Right forelimb (tissue), 1 donor: ENCODE measurements at places on chromosomes 11 and 22.
A peak's percentile ranks its signal among the peaks of the same experiment; 100 is the strongest.

DNA sequence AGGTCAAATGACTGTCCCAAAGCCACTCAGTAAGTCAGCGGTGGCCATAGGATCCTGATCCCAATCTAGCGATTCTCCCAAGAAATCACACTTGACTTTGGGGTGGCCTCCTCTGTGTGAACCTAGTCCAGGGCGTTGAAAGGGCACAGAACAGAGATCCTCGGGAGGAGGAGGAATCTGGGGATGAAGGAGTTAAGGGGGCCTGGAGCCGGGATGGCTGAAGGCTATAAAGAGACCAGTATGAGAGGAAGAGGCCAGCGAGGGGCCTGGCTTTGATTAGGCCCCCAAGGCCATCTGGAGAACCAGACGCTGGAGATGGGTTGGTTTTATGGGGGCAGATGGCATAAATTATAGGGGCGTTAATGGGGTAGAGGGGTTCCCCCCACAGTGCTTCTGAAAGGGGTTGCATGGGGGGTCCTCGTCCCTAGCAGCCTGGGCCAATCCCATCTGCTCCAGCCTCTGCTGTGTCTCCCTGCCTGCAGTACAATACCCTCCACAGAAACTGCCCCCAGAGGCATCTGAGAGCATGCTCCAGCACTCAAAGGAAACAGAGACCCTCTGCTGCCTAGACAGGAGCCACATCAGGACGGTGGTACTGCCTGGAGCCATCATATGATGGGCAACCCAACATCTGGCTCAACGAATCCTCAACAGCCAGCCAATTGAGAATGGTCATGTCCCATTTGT lies 35.2 kb upstream of the TRIM29 start:
- DNase-seq = peak; percentile 43

DNA sequence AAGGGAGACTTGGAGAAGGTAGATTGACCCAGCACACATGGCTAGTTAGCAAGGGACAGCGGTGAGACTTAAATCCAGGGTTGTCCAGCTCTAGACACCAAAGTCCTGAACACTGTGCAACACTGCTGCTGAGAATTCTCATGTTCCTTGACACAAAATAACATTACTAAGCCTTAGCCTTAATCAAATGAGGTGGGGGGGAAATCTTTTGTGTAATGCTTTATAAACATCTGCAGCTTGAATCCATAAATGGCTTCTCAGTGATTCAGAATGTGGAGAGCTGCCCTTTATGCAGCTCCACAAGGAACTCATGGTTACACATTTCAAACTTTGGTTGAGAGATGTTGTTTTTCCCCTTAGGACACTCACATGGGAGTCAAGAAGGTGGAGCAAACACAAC lies 80.0 kb downstream of the CD44 start:
- DNase-seq = no peak

- DNase-seq = no peak
These were observed 14.5 kb downstream of the EMSY start for GRCh38 chr11:76459299-76459698.

DNA sequence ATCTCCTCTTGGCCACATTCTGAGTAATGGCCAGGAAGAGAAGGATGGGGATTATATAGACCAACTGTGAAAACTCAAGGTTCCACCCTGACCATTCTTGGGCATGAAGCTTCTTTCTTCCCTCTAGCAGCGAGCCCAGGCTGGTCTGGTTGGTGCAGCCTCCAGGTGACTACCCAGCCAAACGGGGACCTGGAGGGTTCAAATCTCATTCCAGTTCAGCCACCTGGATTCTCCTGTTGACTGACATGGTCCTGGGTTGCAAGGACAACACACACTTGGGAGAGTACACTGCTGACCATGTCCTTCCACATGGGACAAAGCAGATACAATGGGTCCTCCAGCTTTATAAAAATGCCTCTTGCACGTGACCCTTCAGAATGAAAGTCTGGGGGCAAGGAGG lies 67.0 kb downstream of the SHANK2 start:
- DNase-seq = no peak

DNA sequence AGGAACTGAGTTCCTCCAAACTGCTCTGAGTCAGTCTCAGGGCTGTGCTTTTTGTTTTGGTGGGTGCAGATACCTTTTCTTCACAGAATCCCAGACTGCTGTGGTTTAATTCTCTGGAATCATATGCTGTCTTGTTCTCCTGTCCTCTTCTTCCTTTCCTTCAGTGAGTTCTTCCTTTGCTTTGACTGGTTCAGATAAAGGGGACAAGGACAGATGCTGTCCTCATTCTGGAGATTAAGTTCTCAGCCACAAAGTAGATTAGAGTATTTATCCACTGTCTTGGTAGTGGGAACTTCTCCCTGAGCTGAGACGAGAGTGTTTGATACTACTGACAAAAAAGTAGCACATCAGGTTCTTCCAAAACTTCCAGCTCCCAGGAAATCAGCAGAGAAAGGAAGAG lies 13.3 kb downstream of the ZDHHC5 start:
- DNase-seq = no peak

DNA sequence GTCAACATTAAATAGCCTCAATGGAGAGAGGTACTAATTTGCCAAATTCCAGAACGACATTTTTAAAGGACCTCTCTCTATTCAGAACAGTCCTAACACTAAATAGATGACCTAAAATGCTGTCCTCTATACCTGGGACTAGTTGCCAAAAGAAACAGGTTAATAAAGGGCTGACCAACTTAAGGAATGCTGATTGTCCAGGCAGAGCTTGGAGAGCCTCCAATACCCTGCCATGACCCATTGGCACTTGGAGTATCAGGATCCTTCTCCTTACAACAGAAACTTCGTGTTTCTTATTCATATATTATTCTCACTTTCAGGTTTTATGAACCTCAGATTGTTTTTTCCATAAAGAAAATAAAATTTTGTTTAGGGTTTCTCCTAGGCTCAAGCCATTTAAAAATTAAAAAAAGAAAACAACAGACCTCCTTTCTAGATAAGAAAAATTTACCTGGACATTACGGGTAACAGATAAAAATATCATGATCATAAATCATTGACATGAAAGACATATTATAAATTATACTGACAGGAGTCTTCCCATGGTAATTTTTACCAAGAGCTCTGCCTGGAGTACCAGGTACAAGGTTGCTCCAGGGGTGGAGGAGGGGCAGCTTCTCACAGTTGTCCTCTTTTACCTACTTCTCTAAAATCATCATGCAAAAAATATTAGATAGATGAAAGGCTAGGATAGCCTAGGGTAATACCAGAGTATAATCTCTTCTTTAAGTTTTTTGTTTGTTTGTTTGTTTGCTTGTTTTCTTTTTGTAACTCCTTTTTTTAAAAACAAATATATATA lies 2.0 kb downstream of the LRRC4C start:
- DNase-seq = no peak

DNA sequence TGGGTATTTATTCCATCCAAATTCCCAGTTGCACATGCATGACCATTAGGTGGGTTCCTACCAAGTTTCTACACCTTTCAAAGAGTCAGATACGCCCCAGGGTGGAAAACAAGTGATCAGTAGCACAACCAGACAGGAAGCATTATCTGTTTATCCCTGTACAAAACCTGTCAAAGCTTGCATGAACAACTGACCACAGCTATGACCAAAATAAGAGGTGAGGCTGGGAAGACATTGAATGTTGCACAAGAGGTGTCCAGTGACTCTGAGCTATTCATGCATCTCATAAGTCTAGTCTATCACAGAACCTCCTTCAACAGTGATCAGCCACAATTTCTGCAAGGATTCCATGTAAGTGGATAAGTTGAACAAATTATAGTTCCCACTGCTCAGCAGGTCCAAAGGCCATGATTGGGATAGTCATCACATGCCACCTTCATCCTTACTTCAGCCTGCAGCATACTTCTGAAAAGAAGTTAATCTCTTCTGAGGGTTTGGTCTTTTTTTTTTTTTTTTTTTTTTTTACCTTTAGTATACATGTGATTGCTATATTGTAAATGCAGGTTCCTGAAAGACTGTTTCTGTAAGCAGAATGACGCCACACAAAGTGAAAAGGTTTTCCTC lies 28.0 kb upstream of the TMEM45B start:
- no peak for DNase-seq

DNA sequence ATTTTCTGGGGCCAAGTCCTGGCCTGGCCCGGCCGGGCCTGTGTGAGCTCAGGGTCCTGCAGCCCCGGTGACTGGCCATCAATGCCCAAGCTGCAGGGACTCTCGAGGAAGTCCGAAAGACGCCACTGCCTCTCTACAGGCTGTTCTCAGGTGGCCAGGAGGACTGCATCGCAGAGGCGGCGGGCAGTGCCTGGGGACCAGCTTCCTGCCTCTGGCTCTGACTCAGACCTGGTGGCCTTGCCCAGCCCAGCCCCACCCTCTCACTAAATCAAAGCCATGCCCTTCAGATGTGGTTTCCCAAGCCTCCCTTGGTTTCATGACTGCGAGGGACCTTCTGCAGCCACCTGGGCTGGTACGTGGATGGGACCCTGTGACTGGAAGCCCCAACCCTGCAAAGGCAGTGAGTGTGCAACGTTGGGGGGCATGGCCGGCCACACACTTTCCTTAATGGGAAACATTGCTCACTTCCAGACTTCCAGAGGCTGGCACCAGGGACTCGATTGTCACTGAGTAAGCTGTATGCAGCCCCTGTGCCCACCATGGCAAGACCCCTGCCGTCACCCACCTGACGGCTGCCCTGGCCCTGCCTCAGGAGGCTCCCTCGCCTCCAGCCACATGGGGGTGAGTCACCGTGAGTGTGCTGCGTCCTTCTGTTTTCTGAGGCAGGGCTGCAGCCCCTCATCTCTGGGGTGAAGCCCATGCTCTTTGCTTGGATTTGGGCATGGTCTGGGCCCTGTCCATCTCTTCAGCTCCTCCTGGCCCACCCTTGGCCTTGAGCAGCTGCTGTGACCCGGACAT lies 6.0 kb upstream of the FGF3 start:
- no peak for DNase-seq

GRCh38 chr11:45043755-45044475 lies 93.2 kb upstream of the TP53I11 start:
- DNase-seq = peak; percentile 3

- DNase-seq = no peak
These were observed 100.8 kb downstream of the EHF start for GRCh38 chr11:34721646-34722045.

DNA sequence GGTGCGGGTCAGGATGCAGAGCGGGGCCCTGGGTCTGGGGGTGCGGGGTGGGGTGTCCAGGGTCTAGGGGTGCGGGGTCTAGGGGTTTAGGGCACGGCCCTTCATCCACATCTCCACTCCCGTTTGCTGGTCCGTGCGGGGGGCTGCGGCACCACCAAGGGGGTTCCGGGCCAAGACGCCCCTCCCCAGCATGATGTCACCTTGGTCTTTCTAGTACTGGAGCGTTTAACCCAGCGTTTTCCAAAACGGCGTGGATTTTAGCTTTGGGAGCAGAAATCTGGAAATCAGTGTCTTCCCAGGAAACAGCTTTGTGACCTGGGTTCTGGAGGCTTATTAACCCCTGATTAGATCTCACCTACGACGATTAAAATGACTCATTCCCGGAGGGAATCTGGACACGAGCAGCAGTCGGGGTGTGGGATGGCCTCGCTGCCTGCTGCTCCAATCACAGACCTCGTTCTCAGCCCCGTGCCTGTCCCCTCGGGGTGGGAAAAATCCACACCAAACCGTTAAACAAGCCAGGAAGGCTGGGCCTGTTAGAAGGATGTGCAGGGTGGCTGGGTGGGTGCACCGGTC lies 759 bp downstream of the AP2A2 start:
- DNase-seq = peak; percentile 63

DNA sequence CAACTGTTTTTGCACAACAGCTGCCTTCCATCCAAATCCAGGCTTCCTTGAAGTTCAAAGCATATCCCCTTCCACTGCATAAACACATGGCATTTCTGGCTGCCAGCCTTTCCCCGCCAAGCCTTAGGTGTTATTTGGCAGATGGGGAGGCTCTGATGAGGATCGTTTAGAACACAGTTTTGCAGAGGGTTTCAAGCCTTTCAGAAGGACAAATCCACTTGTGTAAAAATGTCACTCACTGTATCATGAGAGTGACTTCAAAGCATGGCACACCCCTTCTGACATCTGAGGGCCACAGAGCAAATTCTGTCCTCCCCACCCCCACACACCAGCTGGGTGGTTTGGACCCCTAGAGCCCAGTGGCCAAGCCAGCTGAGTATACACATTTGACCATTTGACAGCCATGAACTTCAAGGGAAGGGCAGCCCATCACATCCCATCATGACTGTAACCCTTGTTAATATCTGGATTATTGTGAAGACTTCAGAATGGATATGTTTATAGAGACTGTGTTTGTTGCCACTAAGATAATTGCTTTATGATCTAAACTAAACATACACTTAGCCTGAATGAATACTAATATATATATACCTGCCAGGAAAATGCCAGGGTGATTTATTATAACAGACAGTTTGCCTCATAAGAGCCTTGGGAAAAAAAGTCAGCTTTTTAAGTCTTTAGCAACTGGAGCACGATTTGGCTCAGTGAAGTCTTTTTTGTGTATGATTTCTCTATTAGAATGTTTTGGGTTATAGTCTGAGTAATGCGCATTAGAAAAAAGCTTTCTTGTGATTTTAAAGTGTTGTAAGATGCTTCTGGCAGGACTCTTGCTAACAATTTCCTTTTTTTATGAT lies 31.9 kb downstream of the FBLN1 start:
- DNase-seq = peak; percentile 70

DNA sequence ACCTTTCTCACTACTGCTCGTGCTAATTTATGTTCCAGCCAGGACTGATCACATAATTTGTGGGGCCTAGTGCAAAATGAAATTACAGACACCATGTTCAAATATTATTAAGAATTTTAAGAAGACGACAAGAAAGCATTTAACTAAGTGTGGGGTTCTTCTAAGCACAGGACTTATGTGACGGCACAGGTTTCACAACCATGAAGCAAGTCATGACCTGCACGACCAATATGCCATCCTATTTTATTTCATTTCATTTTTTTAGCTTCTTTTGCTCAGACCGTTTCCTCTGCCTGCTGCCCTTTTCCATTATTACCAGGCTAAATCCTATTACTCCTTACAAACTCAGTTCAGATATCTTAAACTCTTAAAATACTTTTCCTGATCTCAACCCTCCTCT lies 462.5 kb downstream of the AASDHPPT start:
- DNase-seq = no peak

- DNase-seq = no peak
These were observed 123.1 kb downstream of the BRD1 start for GRCh38 chr22:49704345-49705215.

- DNase-seq = no peak
These were observed 92.4 kb downstream of the PICALM start for GRCh38 chr11:85976525-85976924.

DNA sequence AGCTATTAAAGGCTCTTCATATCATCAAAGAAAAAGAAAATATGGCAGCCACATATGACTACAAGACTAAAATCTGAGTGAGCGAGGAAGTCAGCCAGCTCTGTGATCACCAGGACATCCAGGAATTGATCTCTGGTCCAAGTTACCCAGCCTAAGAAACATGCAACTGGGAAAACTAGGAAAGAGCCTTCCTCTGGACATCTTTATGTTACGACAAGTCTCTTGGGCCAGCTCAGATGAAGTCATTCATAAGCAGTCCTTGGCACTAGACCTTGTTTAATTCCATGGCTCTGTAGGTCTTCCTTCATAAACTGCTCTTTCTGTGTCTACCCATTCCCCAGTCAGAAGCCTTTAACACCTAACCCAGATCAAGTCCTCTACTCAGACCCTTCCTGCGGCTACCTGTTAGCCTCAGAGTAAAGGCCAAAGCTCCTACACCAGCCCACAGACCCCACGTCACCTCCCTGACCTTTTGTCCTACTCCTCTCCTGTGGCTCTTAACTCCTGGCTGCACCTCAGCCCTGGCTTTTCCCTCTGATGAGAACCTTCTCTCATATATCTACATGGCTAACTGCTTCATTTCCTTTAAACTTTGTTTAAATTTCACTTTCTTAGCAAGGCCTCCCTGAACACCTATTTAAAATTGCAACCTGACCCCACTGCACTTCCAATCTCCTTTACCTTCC lies 134.0 kb downstream of the KIF18A start:
- no peak for DNase-seq

- no peak for DNase-seq
These were observed 25.0 kb downstream of the EP300 start for GRCh38 chr22:41117127-41117965.
